ENCODE measurements at places on chromosomes 2 and 18. TPM values are rescaled to one million over a fixed set of nuclear protein-coding genes. Genes with fewer than 3 reads are reported as not detected.

The PUS10 gene
- 5.7 TPM for total RNA-seq

DNA sequence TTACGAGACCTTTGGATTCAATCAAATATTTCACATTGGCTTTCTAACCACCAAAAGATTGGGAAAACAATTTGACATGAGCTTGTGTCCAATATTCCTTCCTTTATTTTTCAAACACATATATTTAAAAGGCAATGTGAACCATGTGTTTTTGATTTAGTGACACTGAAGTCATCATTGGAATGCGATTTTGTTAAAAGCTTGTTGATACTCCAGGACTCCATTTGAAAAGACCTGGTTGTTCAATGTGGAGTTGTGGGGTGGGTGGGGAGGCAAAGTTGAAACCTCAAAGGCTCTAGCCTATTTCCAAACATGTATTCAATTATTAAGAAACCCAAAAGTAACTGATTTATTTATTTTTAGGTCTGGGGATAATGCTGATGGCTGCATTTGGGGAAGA is 114.1 kb upstream of the TRIB2 start:
- DNase-seq: peak; percentile 32

The PAX8 gene
- 0.28 TPM for total RNA-seq

DNA sequence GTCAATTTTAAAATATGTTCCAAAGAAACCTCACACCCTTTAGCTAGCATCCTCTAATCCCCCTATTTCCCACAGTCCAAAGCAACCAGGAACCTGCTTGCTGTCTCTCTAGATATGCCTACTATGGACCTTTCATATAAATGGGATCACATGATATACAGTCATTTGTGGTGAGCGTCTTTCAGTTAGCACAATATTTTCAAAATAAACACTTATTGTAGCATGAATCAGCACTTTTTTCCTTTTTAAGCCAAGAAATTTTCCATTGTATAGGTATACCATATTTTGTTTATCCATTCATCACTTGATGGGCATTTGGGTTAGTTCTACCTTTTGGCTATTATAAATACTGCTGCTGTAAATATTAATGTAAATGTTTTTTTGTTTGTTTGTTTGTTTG is 223.0 kb upstream of the DOK6 start:
- DNase-seq: peak; percentile 1

DNA sequence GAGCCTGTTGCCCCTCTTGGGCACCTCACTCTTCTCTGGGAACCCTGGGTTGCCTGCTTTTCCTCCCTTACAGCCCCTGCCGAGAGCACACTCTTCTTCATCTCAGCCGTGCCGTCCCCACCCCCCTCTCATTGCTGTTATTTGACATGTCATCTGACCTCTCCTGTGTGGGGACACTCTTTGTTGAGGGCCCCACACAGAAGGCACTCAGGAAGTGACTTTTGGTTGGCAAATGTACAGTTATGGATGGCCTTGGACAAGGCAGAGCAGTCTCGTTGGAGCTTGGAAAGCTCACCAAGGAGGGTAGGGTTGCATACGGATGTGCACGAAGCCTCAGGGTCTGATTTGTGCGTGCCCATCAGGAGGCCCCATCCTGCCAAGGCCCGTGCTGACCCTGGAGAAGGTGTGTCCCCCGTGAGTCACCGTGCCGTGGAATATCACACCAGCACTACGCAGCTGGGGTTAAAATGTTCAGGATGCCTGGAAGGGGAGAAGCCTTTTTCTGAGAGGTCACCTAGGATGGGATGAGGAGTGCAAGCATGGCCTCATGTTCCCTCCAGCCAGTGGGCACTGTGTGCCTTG is 93.9 kb downstream of the CTIF start:
- no peak for DNase-seq
